C1 segment of cervical spinal cord (tissue), 14 donors: ENCODE measurements at places on chromosomes 1 and 21.

- no peak for DNase-seq
Observed at GRCh38 chr21:38712071-38712470, 93.7 kb upstream of the ETS2 start.

DNA sequence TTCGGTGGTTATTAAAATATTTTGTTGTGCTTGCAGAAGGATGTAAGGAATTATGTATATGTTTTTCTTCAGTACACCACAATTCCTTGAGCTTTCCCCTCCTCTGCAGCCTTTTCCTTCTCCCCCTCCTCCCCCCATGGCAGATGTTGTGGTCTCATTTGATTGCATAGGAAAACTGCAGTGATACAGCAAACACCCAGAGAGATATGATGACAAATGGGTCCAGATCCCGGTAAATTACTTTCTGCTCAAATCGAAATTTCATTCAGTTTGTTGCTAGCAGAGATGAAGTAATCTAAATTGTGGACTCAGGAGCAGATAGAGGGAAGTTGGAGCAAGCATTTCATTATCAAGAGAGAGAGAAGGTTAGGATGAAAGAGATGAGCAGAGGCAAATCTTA is 9.9 kb downstream of the LMO4 start:
- DNase-seq = no peak

DNA sequence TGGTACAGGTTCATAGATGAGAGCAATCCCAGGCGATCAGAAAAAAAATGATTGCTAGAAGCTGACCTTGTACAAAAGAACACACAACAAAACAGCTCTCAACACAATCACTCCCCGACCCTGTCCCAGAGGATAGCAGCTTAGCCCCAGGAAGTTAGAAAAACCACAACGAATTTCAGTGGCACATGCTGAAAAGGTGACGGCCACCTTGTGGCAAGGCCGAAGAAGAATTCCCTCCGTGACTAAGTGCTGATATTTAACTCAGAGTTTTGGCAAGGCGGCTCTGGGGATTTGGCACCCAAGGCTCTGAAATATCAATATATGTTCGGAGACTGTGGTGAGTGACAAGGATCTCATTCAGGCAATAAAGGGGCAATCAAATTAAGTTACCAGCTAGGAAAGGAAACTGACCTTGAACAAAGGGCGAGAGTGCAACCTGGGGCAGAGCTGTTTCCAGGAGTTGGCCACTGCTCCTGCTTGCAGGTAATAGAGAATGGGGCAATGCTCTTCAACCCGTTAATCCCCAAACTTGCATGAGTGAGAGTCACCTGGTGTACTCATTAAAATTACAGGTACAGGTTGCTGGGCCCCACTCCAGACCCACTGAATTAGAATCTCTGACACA is 96.2 kb downstream of the BEND5 start:
- DNase-seq = no peak

- no peak for DNase-seq
Observed at GRCh38 chr1:218211241-218211640, 73.9 kb upstream of the RRP15 start.

DNA sequence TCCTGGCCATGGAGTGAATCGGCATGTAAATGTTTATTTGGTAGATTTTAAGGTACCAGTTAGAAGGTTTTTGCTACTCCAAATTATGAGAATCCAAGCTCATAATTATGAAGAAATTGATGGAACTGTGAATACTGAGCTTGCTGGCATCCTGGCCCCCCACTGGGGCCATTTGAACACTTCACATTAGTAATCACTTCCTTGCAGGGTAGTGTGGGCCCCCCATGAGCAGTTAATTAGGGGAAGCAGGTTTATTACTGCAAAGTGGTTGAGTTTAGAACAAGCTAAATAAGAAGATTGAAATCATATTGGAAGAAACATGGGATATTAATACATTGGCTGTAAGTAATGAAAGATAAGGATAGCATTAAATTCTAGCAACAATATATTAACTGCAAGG is 86.7 kb downstream of the S1PR1 start:
- DNase-seq = no peak

DNA sequence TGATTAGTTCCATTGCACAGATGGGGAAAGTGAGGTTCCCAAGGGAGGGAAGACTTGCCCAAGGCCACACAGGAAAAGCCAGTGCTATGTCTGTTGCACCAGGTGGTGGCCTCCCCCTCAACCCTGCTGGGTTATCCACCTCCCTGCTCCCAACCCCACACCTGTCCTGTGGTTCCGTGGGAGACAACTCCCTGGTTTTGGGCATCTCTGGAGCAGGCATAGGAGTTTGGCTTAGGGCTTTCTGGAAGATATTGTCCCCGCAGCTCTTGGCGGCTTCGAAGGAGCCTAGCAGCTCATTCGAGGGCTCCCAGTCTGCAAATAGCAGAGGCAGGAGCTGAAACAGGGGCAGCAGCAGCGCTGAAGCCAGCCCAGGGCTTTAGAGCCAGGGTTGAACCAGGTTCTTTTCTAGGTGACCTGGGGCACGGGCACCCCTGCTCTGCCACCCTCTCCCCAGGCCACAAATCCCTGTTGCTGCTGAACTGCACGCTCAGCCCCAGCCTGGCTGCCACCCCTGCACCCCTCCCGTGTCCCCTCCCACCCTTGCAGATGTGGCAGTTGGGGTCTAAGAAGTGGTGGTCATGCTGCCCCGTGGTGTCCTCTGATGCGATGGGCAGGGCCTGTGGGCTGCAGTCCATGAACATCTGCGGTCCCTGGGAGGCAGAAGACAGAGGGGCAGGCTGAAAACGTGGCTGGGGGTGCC is 22.1 kb downstream of the SPOCD1 start:
- DNase-seq = no peak

DNA sequence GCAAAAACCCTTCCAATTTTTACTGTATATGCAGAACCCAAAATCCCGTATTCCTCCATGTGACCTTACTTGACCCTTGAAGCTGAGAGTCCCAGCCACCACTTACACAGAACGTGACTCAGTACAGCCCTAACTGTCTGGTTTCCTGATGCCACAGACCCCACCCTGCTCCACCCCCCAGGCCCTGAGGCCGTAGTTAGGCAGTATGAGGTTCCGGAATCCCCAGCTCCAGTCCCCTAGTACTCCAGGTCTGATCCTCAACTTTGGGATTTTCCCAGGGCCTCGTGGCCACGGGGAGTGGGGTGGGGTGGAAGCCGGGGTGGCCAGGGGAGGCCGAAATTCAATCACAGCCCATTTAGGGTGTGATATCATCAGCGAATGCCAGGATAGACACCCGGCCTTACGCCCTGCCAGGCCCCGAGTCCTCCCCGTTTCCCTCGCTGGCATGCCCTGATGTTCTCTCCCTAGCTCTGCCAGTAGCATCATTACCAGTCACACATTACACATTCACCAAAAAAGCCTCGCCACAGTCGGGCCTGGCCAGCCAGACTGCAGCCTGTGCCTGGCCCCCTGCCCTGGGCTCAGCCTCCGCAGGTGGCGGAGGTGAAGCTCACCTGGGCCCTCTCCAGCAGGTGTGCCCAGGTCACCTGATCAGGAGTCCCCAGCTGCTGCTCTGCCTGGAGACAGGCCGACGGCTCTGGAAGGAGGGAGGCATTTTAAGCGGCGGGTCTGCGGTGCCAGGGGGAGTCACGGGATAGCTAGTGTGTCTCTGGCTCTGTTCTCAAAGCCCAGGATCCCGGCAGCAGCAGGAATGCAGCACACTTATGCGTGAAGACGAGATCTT is 70.8 kb downstream of the SCCPDH start:
- no peak for DNase-seq

- no peak for DNase-seq
Observed at GRCh38 chr1:175784831-175785230, 41.4 kb upstream of the TNR start.

DNA sequence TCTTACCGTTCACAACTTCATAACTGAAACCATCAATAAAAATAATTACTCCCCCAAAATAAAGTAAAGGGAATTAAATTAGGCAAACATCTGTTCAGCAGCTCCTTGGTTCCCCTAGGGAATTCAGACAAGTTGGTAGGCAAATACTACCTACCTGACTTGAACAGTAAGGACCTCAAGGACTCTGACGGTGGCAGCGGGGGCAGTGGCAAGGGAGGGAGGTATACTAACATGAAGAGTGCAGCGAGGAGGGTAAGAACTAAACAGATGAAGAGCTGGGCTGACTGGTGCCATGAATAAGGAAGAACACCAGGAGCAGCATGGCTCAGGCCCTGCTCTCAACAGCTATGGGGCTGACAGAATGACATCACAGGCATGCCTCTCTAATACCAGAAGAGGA is 33.1 kb downstream of the MTOR start:
- DNase-seq = no peak

DNA sequence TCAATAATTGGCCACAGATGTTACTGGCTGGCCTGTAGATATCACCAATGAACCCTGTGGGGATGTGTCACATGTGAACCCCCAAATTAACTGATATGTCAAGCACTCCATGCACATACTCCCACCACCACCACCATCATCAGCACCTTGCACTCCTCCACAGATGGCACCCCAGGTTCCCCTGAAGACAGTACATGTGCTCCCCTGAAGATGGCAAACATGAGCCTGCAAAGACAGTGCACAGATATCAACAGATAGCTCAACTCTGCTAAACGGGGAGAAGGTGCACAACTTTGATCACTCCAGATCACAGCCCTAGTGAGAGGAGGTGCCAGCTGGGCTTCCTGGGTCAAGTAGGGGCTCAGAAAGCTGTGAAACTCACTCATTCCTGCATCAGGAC is 74.4 kb downstream of the CLCA4 start:
- DNase-seq = no peak

DNA sequence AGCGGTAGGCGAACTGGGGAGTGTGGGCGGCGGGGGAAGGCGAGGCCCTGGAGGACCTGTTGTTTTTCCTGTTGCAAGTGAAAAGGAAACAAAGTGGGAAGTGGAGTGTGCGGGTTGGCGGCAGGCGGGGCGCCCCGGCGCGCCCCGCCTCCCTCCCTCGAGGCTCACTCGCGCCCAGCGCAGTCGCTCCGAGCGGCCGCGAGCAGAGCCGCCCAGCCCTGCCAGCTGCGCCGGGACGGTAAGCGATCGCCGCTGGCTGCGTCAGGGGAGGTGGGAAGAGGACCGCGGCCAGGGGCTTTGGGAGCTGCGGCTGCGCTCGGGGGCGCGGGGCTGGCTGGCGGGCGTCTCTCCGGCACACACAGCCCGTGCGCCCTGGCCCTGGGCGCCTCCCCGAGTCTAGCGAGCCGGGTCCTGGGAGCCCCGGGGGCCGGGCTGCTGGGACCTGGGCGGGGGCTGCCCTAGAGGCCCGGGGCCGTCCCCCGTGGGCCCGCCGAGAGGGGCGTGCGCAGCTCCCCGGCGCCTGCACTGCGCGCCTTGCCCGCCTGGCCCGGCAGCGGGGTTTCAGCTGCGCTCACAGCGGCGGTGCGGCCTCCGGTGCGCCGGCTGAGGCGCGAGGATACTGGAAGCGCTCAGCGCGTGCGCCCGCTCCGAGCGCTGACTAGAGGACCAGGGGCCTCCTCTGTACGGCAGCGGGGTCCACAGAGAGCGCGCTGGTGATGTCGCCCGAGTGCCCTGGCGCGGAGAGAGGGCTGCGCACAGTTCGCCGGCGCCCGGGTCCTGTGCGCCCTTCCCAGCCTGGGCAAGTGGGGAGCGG is at the start of gene PIK3CD:
Gene PIK3CD (plus strand): TSS at position 167 of the 814 bp plus-strand sequence. CDS start 58,725 bp downstream, outside the sequence.
- DNase-seq = no peak

- DNase-seq = no peak
Observed at GRCh38 chr1:209456878-209457277, 126.6 kb upstream of the CAMK1G start.

GRCh38 chr1:160577671-160578070 is 1.6 kb downstream of the CD84 start:
- DNase-seq = no peak

DNA sequence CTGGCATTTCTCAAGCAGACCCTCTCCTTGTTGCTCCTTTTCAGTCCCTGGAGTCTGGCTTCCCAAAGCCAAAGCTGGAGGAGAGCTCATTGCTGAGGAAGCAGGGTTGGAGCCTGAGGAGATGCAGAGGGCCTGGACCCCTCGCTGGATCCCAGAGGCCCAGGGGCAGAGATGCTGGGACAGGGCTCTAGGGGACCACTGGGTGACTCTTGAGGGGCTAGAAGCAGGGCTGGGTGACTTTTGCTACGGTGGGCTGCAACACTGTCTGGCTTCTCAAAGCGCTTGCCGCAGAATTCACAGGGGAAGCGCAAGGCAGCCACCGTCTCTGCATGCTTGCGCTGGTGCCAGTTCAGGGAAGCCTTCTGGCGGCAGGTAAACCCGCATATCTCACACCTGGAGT is 8.8 kb downstream of the ZNF692 start:
- no peak for DNase-seq
